H7 (cell line): ENCODE measurements at places on chromosomes 6 and 20. TPM values are rescaled to one million over a fixed set of nuclear protein-coding genes. Genes with fewer than 3 reads are reported as not detected.

Gene SIGLEC1
- not detected in 2 replicates for total RNA-seq

DNA sequence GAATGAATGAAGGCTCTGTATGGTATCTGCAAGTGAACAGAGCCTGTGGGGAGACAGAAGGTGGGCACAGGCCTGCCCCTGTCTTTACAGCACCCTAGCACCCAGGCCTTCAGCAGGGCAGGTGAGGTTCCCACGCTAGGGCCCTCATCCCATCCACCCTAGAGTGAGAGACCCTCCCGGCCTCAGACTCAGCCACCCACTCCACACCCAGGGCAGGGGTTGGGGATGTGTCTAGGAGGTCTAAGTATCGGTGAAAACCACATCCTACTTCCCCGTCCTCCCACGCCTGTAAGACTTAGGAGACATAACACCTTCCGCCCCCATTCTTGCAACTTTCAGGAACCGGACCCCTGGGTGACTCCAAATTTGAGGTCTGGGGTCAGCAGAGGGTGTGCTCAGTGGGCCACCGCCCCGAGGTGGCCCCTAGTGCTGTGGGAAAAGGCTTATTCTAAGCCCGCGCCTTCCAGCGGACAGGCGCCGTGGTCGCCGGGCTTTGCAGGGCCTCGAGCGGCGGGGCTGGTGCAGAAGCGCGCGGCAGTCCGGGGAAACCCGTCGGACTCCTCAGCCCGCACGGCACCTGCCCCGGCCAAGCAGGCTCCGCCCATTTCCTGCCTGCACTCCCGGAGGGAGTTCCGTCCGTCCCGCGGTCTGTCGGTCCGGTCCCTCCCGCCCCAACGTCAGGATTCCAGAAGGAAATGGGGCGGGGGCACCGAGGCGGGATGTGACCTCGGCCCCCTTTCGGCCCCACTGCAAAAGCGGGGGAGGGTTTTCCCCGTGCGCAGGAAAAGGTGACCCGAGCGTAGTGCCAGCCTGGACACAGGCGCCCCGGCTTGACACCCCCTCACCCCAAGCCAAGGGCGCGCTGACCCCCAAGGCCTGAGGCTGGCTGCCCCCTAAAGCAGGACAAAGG, 868 bp downstream of the SAMD10 start:
- DNase-seq, result peak; percentile 93

GRCh38 chr6:22638320-22638719, 69.0 kb downstream of the HDGFL1 start:
- no peak for DNase-seq

DNA sequence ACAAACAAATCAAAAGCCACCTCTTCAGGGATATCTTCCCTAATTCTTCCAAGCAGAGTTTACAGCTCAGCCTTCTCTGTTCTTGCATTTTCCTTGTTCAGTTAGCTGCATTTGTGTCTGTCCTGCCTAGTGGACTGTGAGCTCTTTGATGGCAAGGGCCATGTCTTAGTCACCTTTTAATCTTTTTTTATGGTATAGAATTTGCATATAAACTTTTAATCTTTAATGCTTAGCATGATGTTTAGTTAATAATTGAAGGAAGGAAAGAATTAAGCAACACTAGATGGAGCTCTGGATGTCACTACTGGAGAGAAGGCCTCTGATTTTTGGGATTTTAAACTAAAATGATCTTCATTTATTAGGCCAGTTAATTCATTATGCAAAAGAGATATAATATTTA, 12.1 kb downstream of the PPP2R5D start:
- no peak for DNase-seq

DNA sequence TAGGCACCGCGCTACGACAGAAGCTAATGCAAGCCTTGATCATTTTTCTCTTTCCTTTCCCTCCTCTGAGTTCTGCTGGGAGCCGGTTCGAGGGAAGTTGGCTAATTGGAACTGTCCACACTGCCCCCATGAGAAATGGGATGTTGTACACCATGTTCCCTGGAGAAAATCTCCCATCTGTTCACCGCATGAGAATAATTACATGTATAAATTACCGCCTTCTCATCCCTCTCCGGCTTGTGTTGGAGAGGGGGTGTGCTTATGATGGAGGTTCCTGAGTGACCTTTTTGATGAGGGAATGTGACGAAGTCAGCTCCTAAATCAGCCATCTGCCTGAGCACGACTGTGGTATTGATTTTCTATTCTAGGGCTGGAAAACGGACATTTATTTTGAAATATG, 320.2 kb upstream of the SULF2 start:
- DNase-seq, result no peak

Gene POPDC3
- 1.1 and 2.6 TPM in 2 replicates for total RNA-seq

DNA sequence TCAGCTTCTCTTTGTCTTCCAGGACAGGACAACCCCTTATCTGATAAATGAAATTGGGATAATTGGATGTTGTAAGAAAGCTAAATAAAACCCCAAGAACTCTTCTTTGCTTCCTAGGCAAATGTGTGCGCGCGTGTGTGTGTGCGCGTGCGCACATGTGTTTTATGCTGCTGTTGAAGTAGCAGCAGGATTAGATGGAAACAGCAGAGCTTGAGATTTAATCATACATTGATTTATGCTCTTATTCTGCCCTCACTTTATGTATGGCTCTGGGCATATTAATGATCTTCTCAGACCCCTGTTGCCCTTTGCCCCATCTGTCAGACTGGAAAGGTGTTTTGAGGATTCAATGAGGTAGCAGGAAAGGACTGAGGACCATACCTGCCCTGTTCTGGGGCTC, 324.0 kb upstream of the MAP3K7 start:
- no peak for DNase-seq

Gene SLC17A1
- total RNA-seq, result not detected in 2 replicates

Gene ZNF334
- total RNA-seq, result 3.9 and 9.1 TPM in 2 replicates

DNA sequence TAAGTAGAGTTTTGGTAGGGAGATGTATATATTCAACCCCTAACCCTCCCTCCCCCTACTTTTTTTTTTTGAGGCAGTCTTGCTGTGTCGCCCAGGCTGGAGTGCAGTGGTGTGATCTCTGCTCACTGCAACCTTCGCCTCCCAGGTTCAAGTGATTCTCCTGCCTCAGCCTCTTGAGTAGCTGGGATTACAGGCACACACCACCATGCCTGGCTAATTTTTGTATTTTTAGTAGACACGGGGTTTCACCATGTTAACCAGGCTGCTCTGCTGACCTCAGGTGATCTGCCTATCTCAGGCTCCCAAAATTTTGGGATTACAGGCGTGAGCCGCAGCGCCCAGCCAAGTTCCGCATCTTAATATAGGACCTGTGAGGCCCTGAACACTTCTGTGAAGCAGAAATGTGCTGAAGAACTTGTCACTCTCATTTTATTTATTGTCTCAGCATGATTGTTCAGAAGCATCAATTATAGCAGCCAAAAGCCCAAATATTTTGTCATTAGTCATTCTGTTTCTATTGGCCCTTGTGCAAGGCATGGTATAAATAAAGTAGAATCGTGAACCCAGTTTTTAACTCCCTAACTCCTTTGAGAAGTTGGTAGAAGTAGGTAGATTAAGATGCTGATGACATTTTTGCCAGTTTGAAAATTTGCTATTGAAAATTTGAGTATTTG, 19.4 kb downstream of the DSTN start:
- DNase-seq, result no peak

- no peak for DNase-seq
Observed at GRCh38 chr6:751765-752164, 58.8 kb upstream of the EXOC2 start.

Gene FAM209B
- total RNA-seq, result 0.33 and 0.59 TPM in 2 replicates

DNA sequence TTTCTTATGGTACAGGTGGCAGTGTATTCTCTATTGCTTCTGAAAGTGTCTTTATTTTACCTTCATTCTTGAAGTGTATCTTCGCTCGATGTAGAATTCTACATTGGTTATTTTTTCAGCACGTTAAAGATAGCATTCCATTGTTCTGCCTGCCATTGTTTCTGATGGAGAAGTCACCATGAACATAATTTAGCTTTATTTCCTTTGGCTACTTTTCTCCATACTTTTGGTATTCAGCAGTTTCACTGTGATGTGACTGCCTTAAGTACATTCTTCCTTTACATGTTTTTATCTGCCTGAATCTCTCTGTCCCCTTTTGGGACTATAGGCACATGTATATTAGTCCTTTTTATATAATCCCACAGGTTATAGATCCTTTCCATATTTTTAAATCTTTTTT, 19.0 kb downstream of the ZNF133 start:
- no peak for DNase-seq

GRCh38 chr20:38804221-38804620, 1.3 kb upstream of the PPP1R16B start:
- no peak for DNase-seq

Gene PRND
- 0.21 TPM in 1 of 2 replicates, not detected in the other for total RNA-seq
